ENCODE measurements at places on chromosomes 2 and 18. TPM values are rescaled to one million over a fixed set of nuclear protein-coding genes. Genes with fewer than 3 reads are reported as not detected.

DNA sequence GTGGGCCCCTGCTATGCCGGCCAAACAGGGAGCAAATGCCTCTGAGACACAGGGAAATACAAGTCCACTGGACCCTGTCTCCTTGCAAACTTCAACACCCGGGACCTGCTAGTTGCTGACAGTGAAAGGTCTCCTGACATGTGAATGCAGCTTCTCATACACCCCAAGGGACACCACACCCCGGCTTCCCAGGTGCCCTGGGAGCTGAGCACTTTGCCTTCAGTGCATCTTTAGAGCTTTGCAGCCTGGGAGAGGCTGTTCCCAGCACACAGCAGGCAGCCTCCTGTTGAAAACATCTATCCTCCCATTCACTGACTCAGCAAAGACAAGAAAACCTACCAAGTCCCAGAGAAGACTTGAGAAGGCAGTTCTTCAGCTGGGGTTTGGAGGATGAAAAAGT is 143.4 kb downstream of the COL6A3 start:
- H3K36me3 ChIP-seq, result no peaks in the 10 kb centered on the region
- H3K27me3 ChIP-seq, result no peaks in the 10 kb centered on the region
- DNase-seq, result no peak

- no peaks in the 10 kb centered on the region for H3K27me3 ChIP-seq
- peaks cover 12% of the 10 kb centered on the region for H3K4me1 ChIP-seq
- DNase-seq, result no peak
- H3K4me3 ChIP-seq, result no peak overlapping the region
Observed at GRCh38 chr2:237883951-237884446, 24.6 kb downstream of the RAMP1 start.

DNA sequence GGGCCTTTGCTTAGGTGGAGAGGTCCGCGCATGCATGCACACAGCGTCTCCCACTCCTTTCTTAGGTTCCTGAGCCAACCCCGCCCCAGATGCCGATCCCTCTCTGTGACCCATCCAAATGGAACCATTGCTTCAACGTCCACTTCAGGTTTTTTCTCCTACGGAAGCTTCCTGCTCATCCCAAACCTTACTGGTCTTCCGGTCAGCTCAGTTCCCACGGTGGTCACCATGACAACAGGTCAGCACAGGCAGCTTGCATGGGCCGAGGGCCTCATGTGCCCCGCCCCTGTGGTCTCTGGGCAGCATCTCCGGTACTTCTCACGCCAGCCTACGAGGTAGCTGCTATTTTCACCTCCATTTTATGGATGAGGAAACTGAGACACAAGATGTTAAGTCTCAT is 163.7 kb downstream of the SOCS6 start:
- no peaks in the 10 kb centered on the region for H3K27me3 ChIP-seq
- no peak overlapping the region for H3K4me3 ChIP-seq
- no peak overlapping the region for H3K27ac ChIP-seq
- H3K4me1 ChIP-seq, result no peaks in the 10 kb centered on the region

GRCh38 chr2:54401554-54401953 is 54.6 kb upstream of the SPTBN1 start:
- H3K27me3 ChIP-seq, result no peaks in the 10 kb centered on the region
- H3K36me3 ChIP-seq, result no peaks in the 10 kb centered on the region
- no peaks in the 10 kb centered on the region for H3K4me1 ChIP-seq
- H3K4me3 ChIP-seq, result no peak overlapping the region

The ALPI gene
- not detected for total RNA-seq

Data from MCF 10A (cell line).